Thoracic aorta (tissue), 2 donors: ENCODE measurements at places on chromosomes 4 and X.

GRCh38 chr4:17561195-17561909, 15.6 kb upstream of the LAP3 start:
- no peak for DNase-seq
- no peaks in the 10 kb centered on the region for H3K4me1 ChIP-seq
- H3K27me3 ChIP-seq: no peaks in the 10 kb centered on the region

- no peaks in the 10 kb centered on the region for H3K4me1 ChIP-seq
- no peak overlapping the region for H3K4me3 ChIP-seq
- H3K36me3 ChIP-seq: no peaks in the 10 kb centered on the region
- no peak overlapping the region for H3K27ac ChIP-seq
These were observed 65.5 kb downstream of the MBNL3 start for GRCh38 chrX:132423323-132423722.

DNA sequence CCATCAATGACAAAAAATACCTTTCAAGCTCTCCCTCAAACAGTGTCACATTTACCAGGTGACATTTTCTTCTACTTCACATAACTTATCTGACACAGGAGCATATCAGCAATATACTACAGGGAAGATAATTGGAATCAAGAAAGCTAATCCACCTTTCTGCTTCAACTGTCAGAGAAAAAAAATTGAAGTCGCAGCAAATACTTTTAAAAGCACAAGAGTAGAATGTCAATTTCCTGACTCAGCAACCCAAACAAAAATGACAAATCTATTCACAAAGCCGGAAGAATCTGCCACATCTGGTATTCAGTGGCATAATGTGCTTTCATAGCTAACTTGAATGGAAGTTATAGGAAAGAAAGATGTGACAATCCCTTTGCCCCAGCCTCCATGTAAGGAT, 36.7 kb downstream of the AGA start:
- H3K4me1 ChIP-seq: no peaks in the 10 kb centered on the region
- H3K27me3 ChIP-seq: no peaks in the 10 kb centered on the region
- no peak for DNase-seq

GRCh38 chrX:53265771-53266574, 15.4 kb downstream of the IQSEC2 start:
- H3K36me3 ChIP-seq: no peaks in the 10 kb centered on the region
- H3K4me1 ChIP-seq: no peaks in the 10 kb centered on the region
- no peak overlapping the region for H3K27ac ChIP-seq
- DNase-seq: no peak
- no peaks in the 10 kb centered on the region for H3K27me3 ChIP-seq

GRCh38 chr4:156169011-156169410, 215.3 kb upstream of the CTSO start:
- no peaks in the 10 kb centered on the region for H3K4me1 ChIP-seq
- H3K36me3 ChIP-seq: no peaks in the 10 kb centered on the region
- no peak overlapping the region for H3K4me3 ChIP-seq
- no peak for DNase-seq

GRCh38 chr4:107600436-107600835, 119.6 kb downstream of the PAPSS1 start:
- no peaks in the 10 kb centered on the region for H3K36me3 ChIP-seq
- peaks cover 15% of the 10 kb centered on the region for H3K4me1 ChIP-seq
- no peaks in the 10 kb centered on the region for H3K27me3 ChIP-seq
- DNase-seq: no peak
- peak overlapping the region; percentile 37 for H3K4me3 ChIP-seq
- H3K27ac ChIP-seq: peak overlapping the region; percentile 32
